ENCODE measurements at places on chromosomes 7 and 10. TPM values are rescaled to one million over a fixed set of nuclear protein-coding genes. Genes with fewer than 3 reads are reported as not detected.
A peak's percentile ranks its signal among the peaks of the same experiment; 100 is the strongest.

Gene WDFY4
- total RNA-seq: 6.4 TPM

Gene VKORC1L1
- 15.2 TPM for total RNA-seq

Gene TSPAN33
- total RNA-seq: 2.7 TPM

Gene CHST15
- total RNA-seq: 27.0 TPM

Gene GPC2
- 7.4 TPM for total RNA-seq

Gene HTR5A
- total RNA-seq: not detected

Gene PTPN20
- 1.5 TPM for total RNA-seq

Gene GARIN1A
- total RNA-seq: 1.5 TPM

Gene CALHM2
- 94.3 TPM for total RNA-seq

Gene SOSTDC1
- 5.9 TPM for total RNA-seq

Gene AFAP1L2
- 29.5 TPM for total RNA-seq

Gene INMT
- 5.6 TPM for total RNA-seq

Gene LMOD2
- not detected for total RNA-seq

Gene AGR2
- total RNA-seq: not detected

DNA sequence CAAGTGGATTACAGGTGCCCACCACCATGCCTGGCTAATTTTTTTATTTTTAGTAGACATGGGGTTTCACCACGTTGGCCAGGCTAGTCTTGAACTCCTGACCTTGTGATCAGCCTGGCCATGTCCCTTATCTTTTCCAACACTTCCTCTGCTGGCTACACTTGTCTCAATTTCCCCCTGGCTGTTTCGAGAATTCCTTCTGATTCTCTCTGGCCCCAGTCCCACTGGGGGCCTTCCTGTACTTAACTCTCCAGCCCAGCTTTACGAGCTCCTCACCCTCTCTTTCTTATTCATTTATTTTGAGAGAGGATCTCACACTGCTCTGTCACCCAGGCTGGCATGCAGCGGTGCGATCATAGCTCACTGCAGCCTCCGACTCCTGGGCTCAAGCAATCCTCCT is 8.5 kb downstream of the EPHB4 start:
- DNase-seq: no peak
- peaks cover 9% of the 10 kb centered on the region for H3K4me1 ChIP-seq
- H3K27ac ChIP-seq: no peak overlapping the region
- H3K36me3 ChIP-seq: peaks cover 5% of the 10 kb centered on the region
- H3K4me3 ChIP-seq: no peak overlapping the region

- H3K27me3 ChIP-seq: no peaks in the 10 kb centered on the region
- H3K4me1 ChIP-seq: no peaks in the 10 kb centered on the region
- no peak for DNase-seq
- no peak overlapping the region for H3K4me3 ChIP-seq
These were observed 229.8 kb downstream of the FGFR2 start for GRCh38 chr10:121368347-121369025.

GRCh38 chr7:70944516-70944915 is 187.4 kb upstream of the GALNT17 start:
- H3K36me3 ChIP-seq: no peaks in the 10 kb centered on the region
- H3K4me3 ChIP-seq: no peak overlapping the region
- no peaks in the 10 kb centered on the region for H3K27me3 ChIP-seq
- H3K4me1 ChIP-seq: no peaks in the 10 kb centered on the region

- no peaks in the 10 kb centered on the region for H3K27me3 ChIP-seq
- DNase-seq: no peak
- no peaks in the 10 kb centered on the region for H3K36me3 ChIP-seq
- no peak overlapping the region for H3K27ac ChIP-seq
These were observed 105.8 kb downstream of the THSD7A start for GRCh38 chr7:11726001-11726793.

DNA sequence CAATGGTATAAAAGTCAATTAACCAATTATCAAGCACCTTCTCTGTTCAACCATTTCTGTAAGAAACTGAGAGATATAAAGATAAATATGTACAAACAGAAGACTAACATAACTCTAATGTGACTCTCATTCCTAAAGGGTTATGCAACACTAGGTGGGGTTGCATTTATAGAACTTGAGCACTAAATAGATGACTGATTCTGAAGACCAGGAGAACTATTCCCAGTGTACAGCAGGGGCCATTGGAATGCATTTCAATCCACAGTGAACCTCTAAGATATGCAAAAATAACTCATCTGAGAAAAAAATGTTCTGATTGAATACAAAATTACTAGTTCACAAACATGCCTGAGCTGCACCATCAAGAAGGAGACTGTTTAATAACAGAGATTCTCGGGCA is 341.2 kb upstream of the STEAP1 start:
- no peak for DNase-seq
- H3K36me3 ChIP-seq: no peaks in the 10 kb centered on the region
- no peaks in the 10 kb centered on the region for H3K4me1 ChIP-seq
- no peaks in the 10 kb centered on the region for H3K27me3 ChIP-seq
- H3K4me3 ChIP-seq: no peak overlapping the region

DNA sequence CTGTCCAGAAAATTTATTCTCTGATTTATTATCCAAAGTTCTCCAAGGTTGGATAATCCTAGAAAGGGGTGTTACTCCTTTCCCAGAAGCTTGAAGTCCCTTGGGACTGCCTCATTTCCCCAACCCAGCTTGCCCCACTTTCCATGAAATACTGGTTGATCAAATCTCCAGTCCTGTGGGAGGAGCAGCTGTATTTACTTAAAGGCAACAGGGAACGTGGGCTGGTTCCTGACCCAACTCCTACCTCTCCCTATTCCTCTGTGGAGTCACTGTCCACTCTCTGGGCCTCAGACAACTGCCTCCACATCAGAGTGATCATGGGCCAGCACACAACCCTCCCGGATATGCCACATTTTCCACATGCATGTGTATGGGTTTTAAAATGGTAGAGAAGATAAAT is 166.2 kb upstream of the PRR15 start:
- H3K27ac ChIP-seq: no peak overlapping the region
- H3K36me3 ChIP-seq: no peaks in the 10 kb centered on the region
- no peaks in the 10 kb centered on the region for H3K4me1 ChIP-seq
- H3K27me3 ChIP-seq: no peaks in the 10 kb centered on the region
- no peak for DNase-seq

- H3K4me3 ChIP-seq: no peak overlapping the region
- no peaks in the 10 kb centered on the region for H3K36me3 ChIP-seq
- no peak for DNase-seq
- H3K27ac ChIP-seq: no peak overlapping the region
- no peaks in the 10 kb centered on the region for H3K27me3 ChIP-seq
These were observed 1260.9 kb upstream of the SORCS1 start for GRCh38 chr10:108425283-108425964.

DNA sequence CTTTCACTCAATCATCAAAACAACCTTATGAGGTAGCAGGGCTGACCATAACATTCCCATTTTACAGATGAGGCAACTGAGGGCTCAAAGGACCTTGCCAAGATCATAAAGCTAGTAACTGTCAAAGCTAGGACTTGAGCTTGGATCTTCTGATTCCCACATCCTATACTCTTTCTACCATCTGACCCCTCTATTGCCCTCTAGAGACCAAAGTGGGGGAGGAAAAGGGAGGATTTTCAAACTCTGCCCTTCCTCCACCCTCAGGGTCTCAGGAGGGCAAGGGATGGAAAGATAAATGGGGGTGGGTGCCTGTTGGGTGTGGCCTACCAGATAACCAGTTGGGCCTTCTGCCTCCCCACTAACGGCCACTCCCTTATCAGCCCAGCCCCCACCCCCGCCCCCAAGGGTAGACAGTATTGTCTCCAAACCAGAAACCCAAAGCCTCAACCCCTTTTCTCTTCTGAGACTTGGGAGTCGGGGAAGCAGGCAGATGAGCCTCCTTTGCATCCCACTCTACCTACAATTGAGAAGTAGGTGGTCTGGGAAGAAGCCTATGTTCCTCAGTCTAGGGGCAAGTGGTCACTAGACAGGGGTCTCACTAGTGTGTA is 7.9 kb downstream of the LDB1 start:
- H3K4me3 ChIP-seq: no peak overlapping the region
- no peaks in the 10 kb centered on the region for H3K27me3 ChIP-seq
- peak overlapping the region; percentile 95 for H3K27ac ChIP-seq
- H3K4me1 ChIP-seq: peaks cover 58% of the 10 kb centered on the region
- H3K36me3 ChIP-seq: peaks cover 40% of the 10 kb centered on the region
- DNase-seq: no peak

- H3K36me3 ChIP-seq: no peaks in the 10 kb centered on the region
- no peaks in the 10 kb centered on the region for H3K27me3 ChIP-seq
- no peak overlapping the region for H3K27ac ChIP-seq
- H3K4me1 ChIP-seq: no peaks in the 10 kb centered on the region
These were observed 20.6 kb downstream of the HNRNPA2B1 start for GRCh38 chr7:26179826-26180497.

DNA sequence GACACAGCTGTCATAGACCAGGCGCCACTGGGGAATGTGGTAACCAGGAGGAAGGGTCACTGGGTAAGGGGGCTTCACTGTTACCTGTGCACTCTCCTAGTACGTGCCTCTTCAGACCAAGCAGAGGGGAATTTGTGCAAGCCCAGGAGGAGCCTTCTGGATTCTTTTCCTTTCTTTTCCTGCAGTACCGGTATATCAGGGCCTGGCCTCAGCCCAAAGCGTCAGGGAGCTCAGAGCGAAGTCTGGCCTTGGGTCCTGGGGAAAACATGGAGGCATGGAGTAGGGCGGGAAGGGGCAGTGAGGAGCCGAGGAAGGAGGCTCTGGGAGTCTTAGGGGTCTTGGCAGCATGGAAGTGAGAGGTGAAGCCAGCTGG is 133.6 kb upstream of the GDF10 start:
- no peak overlapping the region for H3K4me3 ChIP-seq
- peak overlapping the region; percentile 66 for H3K27ac ChIP-seq
- no peaks in the 10 kb centered on the region for H3K36me3 ChIP-seq
- H3K27me3 ChIP-seq: no peaks in the 10 kb centered on the region

DNA sequence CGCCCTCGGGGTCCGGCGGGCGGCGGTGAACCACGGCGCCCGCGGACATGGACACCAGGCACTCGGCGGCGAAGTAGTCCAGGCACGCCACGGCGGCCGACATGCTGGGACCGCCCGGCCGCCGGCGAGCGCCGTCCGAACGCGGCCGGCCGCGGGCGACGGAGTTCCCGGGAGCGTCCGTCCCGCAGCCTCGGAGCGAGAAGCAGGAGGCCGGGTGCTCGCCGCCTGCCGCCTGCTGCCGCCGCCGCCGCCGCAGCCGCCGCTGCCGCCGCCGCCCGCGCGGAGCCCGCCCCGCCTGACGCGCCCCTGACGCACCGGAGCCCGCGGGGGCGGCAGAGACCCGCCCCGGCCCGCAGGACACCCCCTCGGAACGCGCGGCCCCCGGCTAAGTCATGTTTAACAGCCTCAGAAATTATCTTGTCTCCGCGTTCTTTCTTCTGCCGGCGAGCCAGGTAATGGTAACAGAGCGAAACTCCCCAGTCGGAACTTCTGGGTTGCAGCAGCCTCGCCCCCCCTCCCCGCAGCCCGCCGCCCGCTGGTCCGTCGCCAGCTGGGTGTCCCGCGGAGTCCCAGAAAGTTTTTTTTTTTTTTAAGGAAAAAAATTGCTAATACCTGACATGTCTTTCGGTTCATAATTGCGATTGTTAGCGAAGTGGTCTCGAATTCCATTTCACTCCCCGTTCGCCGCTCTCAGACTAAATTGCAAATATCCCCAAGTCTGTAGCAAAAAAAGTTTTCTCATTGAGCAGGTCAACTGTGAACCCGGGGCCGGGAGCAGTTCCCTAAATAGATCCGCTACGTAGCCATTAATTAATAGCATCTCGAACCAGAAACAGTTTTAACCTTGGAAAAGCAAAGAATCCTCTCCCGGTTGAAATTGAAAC is at the start of gene KLF14:
TSS of gene KLF14 (minus strand) at position 277 of the 884 bp plus-strand sequence. CDS start at position 103, 174 bp downstream.
- H3K27me3 ChIP-seq: no peaks in the 10 kb centered on the region
- H3K4me1 ChIP-seq: no peaks in the 10 kb centered on the region
- no peaks in the 10 kb centered on the region for H3K36me3 ChIP-seq
- no peak within 1 kb of the TSS for H3K27ac ChIP-seq

GRCh38 chr7:99000196-99000903 is 122.0 kb downstream of the TRRAP start:
- H3K27ac ChIP-seq: no peak overlapping the region
- DNase-seq: peak; percentile 77
- no peak overlapping the region for H3K4me3 ChIP-seq
- peaks cover 53% of the 10 kb centered on the region for H3K36me3 ChIP-seq

DNA sequence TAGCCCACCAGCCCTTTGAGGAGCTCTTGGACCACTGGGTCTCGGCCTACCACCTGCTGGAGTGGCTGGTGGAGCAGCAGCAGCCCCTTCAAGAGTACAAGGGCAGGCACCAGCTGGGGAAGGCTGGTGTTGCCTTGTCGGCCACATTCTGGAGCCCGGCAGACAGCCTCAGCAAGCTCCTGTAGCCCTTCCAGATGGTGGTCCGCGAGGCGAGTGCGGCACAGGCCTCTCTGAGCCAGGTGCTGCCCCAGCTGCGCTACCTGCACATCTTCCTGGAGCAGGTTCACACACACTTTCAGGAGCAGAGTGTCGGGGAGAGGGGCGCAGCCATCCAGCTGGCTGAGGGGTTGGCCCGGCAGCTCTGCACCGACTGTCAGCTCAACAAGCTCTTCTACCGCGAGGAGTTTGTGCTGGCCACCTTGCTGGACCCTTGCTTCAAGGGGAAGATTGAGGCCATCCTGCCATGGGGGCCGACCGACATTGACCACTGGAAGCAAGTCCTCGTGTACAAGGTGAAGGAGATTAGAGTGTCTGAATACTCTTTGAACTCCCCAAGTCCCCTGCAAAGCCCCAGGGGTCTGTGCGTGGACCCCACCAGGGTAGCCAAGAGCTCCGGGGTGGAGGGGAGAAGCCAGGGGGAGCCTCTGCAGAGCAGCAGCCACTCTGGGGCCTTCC is 7.0 kb upstream of the ACTR3C start:
- H3K4me1 ChIP-seq: peaks cover 4% of the 10 kb centered on the region
- H3K27ac ChIP-seq: no peak overlapping the region
- no peak overlapping the region for H3K4me3 ChIP-seq
- no peaks in the 10 kb centered on the region for H3K27me3 ChIP-seq
- no peaks in the 10 kb centered on the region for H3K36me3 ChIP-seq
- no peak for DNase-seq

- H3K27me3 ChIP-seq: no peaks in the 10 kb centered on the region
- no peak overlapping the region for H3K27ac ChIP-seq
- no peak for DNase-seq
- peaks cover 5% of the 10 kb centered on the region for H3K36me3 ChIP-seq
- no peaks in the 10 kb centered on the region for H3K4me1 ChIP-seq
- H3K4me3 ChIP-seq: no peak overlapping the region
These were observed 86.9 kb downstream of the CHST15 start for GRCh38 chr10:124006526-124006925.

- no peak overlapping the region for H3K4me3 ChIP-seq
- H3K4me1 ChIP-seq: no peaks in the 10 kb centered on the region
- DNase-seq: no peak
- H3K27ac ChIP-seq: no peak overlapping the region
- H3K36me3 ChIP-seq: no peaks in the 10 kb centered on the region
These were observed 161.9 kb downstream of the SH2D4B start for GRCh38 chr10:80699602-80700039.

DNA sequence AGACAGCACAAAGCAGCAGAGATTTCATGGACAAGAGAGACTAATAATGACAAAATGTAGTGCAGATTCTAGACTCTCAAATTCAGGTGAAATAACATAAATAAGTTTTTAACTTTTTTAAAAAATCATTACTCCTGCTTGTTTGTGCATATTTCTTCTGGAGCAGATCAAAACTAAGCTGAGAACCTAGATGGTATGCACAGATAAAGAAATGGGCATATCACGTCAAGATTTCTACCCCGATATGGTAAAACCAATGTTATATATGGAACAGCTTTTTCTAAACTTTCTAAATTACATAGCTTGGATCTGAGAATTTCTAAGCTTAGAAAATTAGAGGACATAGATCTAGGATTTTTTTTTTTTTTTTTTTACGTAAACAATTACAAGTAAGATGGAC is 18.2 kb downstream of the TWIST1 start:
- DNase-seq: no peak
- H3K4me1 ChIP-seq: no peaks in the 10 kb centered on the region
- no peak overlapping the region for H3K4me3 ChIP-seq
- no peak overlapping the region for H3K27ac ChIP-seq
- no peaks in the 10 kb centered on the region for H3K36me3 ChIP-seq
